ENCODE measurements at places on chromosomes 12 and 14.

DNA sequence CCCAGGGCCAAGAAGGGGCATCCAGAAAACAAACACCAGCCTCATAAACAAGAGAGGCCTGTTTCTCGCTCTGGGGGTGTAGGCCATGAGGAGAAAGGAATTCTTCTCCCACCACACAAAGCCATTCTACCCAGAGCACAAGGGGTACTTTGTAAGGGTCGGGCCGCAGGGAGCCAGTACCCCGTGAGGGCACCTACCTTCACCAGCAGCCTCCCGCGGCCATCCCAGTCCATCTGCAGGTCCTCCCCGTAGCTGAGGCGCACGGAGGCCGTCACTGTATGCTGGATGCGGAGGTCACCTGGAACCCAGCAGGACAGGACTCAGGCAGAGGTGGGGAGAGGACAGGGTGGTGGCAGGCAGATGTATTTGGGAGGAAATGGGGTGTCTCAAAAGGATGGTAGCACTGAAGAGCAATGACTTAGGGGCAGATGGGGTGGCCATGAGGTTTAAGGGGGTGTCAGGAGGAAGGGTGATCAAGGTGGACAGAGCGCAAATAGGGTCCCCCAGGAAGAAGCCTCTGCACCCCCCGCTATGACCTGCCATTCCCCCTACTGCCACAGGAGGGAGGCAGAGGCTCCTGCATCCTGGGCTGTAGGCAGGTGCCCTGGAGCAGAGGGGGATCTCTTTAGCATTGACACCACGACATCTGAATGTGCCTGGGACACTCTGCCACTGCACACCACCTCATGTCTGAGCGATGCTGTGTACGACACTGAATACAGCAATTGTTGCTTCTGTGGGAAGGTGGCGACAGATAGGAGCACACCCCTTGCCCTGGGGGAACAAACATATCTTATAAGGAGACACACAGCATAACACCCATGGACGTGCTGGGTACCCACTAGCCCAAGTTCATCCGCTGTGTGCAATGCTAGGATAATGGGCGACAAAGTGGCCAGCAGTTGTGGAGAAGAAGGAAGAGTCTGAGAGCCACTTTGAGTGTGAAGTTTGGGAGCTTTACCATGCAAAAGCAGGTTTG is 61.4 kb downstream of the VWF start:
- no peak for DNase-seq

- no peak for DNase-seq
Measured at GRCh38 chr12:15707516-15708199, 81.5 kb downstream of the EPS8 start.

- no peak for DNase-seq
Measured at GRCh38 chr14:74394549-74394948, 31.5 kb downstream of the SYNDIG1L start.

- no peak for DNase-seq
Measured at GRCh38 chr14:104556256-104557021, 23.1 kb upstream of the C14orf180 start.

GRCh38 chr12:131511803-131512561 is 198.9 kb upstream of the SFSWAP start:
- DNase-seq: no peak

GRCh38 chr12:75623631-75624154 is 112.3 kb upstream of the KRR1 start:
- no peak for DNase-seq

DNA sequence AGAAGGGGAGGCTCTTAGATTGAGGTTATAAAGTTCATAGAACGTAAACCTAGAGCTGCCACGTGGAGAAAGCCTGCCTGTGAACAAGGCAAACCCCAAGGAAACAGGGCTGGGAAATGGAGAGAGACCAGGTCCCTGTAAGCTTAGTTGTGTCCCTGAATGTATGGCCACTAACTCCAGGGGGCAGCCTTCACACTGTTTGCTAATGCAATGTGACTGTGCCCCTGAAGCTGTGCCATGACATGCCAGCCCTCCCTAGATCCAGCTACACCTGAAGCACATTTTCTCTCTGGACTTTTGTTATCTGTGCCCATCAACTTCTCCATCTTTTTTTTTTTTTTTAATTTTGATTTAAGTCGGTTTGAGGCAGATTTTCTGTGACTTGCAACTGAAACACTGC is 60.6 kb upstream of the TMCC3 start:
- DNase-seq: no peak

- no peak for DNase-seq
Measured at GRCh38 chr12:62258941-62259630, 1.1 kb upstream of the USP15 start.

GRCh38 chr14:64212666-64213065 is 81.5 kb downstream of the ESR2 start:
- no peak for DNase-seq

DNA sequence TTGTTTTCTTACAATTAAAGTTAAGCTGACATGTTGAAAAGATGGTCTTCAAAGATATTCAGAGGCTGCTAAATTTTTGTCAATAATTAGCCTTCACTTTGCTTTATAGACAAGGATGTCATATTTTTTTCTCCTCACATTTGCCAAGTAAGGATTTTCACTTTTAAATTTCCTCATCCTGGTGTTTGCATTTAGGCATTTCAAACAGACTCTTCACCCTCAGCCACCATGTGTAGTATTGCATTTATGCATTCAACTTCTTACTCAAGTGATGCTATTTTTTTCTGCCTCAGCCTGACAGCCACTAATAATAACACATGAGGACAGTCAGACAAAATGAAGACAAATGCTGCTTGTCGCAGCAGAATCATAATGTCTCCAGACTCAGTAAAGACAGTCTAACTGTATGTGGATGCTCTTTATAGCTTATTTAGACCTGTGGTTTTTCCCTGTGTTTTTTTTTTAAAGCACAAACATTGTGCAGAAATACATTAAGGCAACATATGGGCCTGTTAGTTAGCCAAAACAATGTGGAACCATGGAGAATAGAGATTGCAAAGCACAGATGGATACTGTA is 481.5 kb downstream of the NPAS3 start:
- no peak for DNase-seq

DNA sequence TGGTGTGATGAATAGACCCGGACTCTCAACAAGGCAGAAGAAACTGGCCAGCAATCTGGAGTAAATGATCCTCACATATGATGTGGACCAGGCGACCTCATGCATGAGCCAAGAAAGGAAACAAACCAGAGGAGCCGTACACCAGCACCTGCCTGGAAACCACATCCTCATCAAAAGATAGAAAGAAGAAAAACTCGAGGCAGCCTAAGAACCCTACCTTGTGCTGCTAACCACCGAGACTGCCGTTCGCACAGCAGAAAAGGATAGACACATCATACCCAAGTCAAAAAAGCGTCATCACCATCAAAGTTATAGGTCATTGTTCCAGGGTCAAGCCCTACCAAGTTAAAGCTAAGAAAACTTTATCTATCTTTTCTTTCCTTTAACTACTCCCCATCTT is 66.7 kb downstream of the RESF1 start:
- no peak for DNase-seq

GRCh38 chr14:26808407-26808806 is 210.6 kb upstream of the NOVA1 start:
- no peak for DNase-seq

GRCh38 chr12:2785017-2785416 is 9.8 kb upstream of the FKBP4 start:
- DNase-seq: no peak

DNA sequence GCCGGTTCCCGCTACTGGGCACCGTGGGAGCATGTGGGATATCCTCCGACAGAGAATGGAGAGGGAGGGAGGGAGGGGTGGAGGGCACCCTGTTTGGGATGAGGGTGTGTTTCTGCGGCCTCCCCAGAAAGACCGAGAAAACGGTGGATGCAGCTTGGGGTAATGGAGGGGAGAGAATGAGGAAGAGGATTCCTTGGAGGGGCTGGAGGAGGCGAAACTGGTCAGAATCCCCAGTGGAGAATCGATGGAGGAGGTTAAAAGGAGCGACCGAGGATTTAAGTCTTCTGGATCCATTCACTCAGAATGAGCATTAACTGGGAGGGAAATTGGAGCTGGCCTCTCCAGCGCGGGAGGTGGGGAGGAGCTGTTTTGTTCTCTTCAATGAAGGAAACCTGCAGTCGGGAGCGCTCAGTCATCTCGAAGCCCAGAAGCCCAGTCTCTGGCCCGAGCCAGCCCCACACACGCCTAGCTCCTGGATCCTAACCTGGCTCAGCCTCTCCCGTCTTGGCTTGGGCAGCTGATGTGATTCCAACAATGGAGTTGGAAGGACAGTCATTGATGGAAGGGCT is 581 bp downstream of the ARG2 start:
- no peak for DNase-seq

- DNase-seq: no peak
Measured at GRCh38 chr12:5874514-5874913, 70.5 kb downstream of the ANO2 start.

DNA sequence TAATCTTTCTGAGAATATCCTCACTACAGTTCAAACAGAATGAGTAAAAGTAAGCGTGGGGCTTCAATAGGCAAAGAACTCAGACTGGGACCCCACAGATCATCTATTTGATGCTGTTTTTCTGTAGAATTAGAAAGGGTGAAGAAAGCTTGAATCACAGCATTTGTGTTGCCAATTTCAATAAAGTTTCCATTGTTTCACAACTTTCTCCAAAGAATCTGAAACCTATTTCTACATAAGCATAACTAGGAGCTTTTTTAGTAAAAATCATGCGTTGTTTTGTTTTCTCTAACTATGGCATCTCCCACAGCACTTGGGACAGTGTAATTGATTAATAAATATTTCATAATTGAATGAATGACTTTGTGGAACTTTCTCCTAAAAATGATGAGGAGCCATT is 16.7 kb upstream of the NEDD1 start:
- no peak for DNase-seq

- no peak for DNase-seq
Measured at GRCh38 chr14:55123101-55123500, 6.0 kb upstream of the LGALS3 start.

GRCh38 chr12:9669019-9669326 is 540 bp upstream of the CLEC2D start:
- no peak for DNase-seq

GRCh38 chr14:69945912-69946311 is 66.7 kb downstream of the SMOC1 start:
- no peak for DNase-seq

DNA sequence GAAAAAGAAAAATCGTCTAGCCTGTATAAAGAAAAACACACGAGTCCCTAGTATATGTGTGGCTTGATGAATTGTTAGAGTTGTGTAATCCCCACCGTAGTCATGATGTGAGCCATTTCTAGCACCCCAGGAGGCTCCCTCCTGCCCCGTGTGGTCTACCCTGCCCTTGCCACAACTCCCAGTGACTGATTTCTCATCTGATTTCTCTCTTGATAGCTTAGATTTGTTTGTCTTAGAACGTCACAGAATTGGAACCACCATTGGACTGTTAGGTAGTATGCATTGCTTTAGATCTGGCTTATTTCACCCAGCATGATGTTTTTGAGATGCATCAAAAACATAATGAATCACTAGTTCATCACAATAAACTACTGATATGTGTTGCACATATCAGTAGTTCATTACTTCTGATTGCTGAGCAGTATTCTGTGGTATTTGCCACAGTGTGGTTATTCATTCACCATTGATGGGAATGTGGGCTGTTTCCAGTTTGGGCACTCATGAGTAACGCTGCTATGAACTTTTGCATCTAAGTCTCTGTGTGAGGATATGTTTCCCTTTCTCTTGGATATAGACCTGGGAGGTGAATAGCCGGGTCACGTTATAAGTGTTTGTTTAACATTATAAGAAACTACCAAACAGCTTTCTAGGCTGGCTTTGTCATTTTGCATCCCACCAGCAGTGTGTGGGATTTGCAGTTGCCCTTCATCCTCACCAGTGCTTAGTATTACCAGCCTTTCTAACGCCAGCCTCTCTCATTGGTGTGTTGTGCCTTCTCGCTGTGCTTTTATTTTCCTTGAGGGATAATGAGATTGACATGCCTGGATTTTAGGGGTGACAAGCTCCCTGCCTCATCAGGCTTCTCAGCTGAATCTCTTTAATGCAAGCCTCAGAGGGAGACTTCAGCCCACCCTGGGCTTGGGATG is 31.9 kb upstream of the NCOR2 start:
- peak; percentile 94 for DNase-seq

DNA sequence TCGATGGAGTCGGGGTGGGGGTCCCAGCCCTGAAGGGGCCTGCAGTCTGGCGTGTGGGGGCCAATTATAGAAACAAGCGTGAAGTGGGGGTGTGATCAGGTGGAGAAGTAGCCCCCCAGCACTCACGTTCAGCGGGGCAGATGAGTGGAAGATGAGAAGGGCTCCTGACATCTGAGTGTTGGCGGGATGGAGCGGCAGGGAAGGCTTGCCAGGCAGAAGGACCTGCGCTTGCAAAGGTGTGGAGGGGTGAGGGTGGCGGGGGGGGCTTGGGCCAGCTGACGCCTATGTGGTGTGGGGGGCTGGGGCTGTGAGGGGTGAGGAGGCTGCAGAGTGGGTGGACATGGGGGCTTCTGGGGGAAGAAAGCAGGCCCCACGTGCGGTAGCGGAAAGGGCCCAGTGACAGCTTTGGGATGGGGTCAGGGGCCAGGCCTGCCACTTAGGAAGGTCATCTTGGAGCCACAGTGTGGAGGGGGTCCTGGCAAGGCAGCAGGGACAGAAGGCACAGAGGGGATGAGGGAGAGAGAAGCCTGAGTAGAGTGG is 22.2 kb upstream of the BEGAIN start:
- no peak for DNase-seq

GRCh38 chr12:6996040-6996441 is 22.2 kb downstream of the LPCAT3 start:
- DNase-seq: no peak

DNA sequence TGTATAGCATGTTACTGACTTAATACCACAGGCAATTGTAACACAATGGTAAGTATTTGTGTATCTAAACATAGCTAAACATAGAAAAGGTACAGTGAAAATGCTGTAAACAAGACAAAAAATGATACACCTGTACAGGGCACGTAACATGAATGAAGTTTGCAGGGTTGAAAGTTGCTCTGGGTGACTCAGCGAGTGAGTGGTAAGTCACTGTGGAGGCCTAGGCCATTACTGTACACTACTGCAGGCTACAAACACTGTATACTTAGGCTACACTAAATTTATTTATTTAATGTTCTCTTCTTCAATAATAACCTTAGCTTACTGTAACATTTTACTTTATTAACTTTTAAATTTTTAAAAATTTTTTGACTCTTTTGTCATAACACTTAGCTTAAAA is 158.4 kb downstream of the IPO8 start:
- no peak for DNase-seq

- no peak for DNase-seq
Measured at GRCh38 chr14:85566603-85567002, 36.7 kb downstream of the FLRT2 start.

GRCh38 chr14:89186856-89187376 is 230.1 kb downstream of the FOXN3 start:
- DNase-seq: no peak

GRCh38 chr12:59927032-59927431 is 331.2 kb downstream of the SLC16A7 start:
- DNase-seq: no peak

DNA sequence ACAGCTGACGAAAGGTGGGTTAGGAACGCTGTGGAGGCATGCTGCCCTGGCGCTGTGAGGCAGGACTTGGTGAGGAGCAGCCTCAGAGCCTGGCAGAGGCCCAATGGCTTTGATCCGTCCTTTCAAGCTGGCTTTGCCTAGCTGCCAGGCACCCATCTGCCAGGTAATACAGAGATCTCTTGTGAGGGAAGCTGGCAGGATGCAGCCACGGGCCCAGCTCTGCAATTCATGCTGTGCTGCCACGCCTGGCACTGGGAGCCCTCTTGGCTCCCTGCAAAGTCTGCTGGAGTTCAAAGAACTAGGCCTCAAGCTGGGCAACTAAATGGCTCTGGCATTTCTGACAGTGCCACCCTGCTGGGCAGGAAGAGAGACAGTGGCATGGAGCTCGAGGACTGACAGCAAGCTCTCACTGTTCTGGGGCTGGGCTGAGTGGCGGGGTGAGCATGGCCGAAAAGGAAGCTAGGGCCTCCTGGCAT is 18.7 kb downstream of the IQSEC3 start:
- no peak for DNase-seq
